Amygdala (tissue), 56 donors: ENCODE measurements at places on chromosomes 11 and 22.

DNA sequence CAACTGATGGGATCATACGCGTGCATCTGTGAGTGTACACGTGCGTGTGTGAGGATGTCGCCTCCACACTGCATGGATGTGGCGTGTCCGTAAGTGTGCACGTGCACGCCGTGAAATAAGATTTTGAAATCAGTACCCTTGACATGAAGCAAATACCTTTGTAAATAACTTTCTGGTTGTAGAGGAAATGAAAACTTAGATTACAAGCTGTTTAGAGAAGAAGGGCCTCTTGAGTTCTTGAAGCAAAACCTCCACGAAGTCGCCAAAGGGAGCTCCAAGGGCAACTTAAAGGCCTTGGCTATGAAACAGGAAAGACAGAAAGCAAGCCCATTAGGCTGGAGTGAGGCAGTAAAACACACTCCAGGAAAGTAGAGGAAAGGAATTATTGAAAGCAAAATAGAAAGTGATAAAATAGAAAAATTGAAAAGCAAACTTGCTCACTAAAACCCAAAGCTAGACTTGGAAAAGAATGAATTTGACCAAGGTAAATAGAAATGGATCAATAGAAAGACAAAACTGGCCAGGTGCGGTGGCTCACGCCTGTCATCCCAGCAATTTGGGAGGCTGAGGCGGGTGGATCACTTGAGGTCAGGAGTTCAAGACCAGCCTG is 29.7 kb upstream of the TOLLIP start:
- DNase-seq: no peak

DNA sequence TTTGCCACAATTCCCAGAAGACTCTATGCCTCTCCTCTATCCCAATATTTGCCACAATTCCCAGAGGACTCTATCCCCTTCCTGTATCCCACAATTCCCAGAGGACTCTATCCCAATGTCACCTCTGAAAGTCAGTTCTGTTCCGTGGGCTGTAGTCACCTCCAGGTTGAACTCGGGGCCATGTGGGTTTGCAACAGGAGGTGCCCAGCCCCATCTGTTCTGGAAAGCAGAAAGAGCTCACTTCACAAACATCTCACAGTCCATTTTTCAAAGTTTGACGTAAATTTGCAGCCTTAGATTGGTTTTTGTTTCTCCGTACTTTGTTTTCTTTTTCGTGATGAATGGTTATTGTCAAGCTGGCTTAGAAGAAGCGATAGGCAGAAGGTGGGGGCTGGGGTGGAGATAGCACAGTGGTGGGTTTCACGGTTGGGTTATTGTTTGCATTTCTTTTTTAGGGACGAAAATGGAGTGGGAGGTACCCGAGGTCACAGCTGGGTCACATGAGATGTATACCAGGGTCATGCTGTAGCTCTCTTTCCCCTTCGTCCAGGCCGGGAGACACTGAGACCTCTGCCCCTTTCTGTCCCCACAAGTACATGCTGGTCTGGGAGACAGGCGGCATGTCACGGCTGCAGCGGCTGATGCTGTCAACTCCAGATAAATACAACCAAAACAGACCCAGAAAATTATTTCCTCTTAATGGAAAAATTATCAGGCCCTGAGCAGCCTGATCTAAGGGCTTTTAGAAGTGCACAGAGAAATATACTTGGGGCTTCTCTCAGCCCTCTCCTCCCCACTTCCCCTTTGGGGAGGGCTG is 374.5 kb downstream of the CADM1 start:
- DNase-seq: no peak

DNA sequence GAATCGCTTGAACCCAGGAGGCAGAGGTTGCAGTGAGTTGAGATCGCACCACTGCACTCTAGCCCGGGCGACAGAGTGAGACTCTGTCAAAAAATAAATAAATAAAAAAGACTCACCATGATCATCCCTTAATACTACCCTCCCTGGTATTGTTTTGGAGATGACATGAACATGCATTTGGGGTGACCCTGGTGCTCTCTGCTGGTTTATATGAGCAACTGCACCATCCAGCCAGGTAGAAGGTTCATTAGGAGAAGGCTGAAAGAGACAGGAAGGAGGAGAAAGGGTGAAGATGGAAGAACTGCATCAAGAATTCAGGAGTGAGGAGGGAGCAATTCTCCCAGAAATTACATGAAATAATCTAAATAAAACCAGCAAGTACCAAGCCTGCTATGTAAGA is 37.8 kb downstream of the SLC5A1 start:
- no peak for DNase-seq

- no peak for DNase-seq
These were observed 104.4 kb downstream of the MICAL2 start for GRCh38 chr11:12214751-12215150.

DNA sequence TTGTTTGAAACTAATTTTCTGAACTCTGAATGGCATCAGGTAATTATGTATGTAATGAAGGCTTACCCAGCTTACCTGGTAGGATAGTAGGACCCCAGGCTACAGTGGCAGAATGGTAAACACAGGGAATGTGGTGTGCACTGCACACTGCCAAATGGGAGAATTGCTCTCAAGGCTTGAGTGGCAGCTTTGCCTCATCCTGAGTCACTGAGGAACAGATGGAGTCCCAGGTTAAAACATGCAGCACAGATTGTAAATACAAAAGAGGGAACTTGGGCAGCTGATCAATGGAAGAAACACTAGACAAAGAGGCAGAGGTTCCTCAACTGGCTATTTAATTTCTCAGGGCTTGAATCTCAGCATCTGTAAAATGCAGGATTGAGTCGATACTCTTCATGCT is 24.4 kb downstream of the GPR83 start:
- DNase-seq: no peak

DNA sequence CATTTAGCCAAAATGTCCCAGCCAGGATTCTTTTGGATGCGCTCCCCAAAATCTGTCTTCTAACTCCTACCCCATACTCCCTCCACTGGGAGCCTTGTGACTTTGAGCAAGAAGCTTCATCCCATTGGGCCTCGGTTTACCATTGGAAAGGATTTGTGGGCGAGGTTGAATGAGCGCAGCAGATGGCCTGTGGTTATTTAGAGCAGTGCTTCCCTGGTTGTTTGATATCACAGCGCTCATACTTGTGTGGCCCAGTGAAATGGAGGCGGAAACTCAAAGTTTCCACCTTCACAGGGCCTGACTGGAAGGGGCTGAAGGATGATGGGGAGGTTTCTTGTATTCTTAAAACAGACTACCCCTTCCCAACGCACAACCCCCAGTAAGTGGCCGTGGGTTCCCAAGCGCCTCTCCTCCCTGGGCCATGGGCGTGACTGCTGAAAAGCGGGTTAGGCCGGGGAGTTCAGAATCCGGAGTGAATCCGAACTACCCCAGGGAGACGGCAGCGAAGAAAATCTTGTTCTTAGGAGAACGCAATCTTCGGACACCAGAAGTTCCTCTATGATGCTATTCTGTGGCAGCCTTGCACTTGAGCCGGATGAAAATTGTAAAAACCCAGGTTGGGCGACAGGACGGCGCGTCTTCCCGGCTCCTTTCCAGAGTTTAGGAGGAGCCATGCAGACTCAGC is 1.2 kb upstream of the ATF4 start:
- no peak for DNase-seq

DNA sequence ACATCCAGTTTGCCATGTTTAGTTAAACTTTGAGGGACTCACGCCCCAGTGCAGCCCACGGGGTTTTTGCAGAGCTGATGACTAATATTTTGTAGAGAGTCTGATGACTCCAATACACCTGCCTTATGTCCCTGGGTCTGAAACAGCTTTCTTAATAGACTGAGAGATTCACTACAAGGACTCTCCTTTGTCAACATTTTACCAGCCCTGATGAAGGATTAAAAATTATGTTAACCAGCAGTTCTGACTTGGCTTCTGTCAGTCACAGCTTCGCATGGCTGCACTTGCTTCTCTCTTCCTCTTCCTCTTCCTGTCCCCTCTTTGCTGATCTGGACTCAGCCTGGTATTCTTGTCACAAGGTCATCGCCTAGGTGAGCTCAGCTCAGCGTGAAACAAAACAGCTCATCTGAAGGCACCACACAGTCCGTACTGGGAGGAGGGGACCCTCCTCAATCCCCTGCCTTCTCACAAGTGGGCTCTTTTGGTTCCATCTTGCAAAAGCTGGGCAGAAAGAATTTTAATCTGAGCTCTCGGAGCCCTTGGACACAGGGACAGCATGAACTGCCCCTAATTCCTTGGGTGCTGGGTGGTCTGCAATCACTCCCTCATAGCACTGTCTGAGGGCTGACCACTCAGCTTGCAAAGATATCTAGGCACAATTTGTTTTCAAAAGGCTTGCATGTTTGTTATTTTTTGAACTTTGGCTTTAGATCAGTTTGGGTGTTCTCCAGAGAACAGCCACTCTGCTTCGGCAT is 38.1 kb upstream of the POU2AF1 start:
- DNase-seq: no peak

GRCh38 chr11:98455500-98456307 is 565.0 kb upstream of the CNTN5 start:
- DNase-seq: no peak

DNA sequence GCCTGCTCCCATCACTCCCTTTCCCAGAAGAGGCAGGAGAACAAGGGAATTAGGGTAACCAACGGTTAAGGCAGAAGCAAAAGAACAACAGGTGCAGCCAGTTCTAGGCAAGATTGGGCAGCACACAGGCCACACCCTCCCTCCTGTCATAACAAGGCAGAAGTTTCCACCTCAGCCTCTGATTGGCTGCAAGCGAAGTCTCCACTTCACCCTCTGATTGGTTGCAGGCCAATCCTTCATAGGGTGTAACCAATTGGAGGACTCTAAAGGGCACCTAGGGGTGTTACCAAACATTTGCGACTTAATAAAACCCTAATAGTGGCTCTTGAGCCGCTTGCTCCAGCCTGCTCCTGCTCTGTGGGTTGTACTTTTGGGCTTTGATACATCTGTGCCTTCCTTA is 153.8 kb downstream of the CACNA1I start:
- DNase-seq: no peak

DNA sequence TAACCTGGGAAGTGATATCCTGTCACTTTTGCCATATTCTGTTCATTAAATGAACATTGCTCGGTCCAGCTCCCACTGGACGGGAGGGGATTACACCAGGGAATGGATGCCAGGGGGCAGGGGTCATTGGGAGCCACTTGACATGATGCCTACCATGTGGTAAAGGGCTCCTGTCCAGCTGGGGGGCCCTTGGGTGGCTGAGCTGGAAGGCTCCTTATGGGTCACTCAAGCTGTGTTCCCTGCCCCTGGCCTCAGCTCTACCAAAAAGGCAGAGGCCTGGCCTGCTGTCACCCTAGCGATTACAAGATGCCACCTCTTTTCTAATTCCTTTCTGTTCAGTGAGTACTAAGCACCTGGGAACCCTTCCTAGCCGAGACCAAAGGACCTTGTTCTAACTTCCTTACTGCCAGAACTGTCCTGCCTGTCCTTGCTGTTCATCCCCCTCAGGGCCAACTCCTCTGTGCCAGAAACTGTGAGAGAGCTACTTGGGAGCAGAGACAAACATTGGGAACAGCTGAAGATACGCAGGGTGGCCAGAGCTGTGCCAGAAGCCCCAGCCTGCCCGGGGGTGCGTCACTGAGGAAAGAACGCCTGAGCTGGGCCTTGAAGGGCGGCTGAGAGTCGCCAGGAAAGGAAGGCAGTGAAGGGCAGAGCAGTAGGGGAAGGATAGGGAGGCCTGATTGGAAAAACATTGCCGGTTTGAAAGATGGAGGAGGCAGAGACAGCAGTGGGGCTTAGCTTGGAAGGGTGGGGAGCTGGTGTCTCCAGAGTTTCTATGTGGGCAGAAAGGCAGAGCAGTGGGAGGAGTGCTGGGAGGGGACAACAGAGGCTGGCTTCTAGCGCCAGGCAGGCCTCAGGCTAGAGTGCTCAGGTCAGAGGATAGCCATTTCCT is 12.7 kb upstream of the UVRAG start:
- DNase-seq: no peak

DNA sequence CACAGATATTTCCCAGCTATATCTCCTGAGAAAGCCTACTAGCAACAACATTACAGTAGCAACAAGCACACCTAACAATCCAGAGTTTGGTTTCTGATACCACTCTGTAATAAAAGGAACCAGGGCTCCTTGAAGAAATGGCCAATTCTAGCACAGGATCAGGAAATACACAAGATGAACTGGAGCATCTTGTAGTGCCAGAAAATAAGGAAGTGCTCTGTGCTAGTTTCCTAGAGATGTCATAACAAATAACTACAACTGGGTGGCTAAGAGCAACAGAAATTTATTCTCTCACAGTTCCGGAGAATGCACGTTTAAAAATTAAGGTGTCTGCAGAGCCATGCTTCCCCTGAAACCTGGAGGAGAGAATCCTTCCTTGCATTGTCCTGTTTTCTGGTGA is 217.8 kb downstream of the KIRREL3 start:
- DNase-seq: no peak

DNA sequence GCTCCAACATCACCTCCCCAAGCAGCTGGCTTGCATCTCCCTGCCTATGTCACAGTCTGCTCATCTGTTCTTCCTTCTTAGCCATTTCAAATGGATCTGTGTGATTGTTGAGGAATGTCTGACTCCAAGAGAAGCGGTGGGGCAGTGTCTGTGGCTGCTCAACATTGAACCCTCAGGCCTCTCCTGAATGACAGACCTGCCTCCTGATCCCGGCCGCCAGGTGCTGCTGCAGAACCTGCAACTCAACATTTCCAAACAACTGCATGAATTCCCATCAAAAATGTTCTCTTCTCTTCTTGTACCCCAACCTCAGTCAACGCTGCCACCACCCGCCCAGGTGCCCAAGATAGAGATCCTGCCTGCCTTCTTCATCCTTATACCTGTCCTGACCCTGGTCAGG is 132.5 kb downstream of the FBXO7 start:
- DNase-seq: no peak

- DNase-seq: no peak
These were observed 126.1 kb downstream of the DSCAML1 start for GRCh38 chr11:117670924-117671323.

GRCh38 chr11:47514825-47515647 is 37.9 kb downstream of the CELF1 start:
- DNase-seq: peak; percentile 20

DNA sequence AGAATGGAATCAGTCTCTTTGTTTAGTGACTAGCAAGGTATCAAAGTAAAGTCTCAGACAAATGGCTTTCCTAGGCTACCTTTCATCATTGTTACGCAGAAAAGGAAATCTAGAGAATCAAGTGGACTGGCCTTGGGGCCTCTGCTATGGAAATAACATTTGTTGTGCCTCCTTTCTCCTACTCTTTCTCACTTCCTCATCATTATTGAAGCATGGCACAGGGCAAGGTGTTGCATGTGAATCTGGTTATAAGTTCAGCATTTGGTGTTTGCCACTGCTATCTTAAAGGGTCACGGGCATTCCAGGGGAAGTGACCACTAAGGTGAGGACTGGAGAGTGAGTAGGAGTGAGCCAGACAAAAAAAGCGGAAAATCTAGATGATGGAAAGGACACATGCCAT is 54.9 kb downstream of the GLYATL1 start:
- DNase-seq: no peak

GRCh38 chr11:105073456-105074165 is 28.5 kb upstream of the CARD16 start:
- DNase-seq: no peak

GRCh38 chr11:125679397-125679796 is 1.2 kb downstream of the ACRV1 start:
- DNase-seq: no peak
